NCI-H510A (cell line): ENCODE measurements at places on chromosomes 5 and 9.

GRCh38 chr5:153516504-153517240 lies 26.2 kb downstream of the GRIA1 start:
- DNase-seq = no peak

DNA sequence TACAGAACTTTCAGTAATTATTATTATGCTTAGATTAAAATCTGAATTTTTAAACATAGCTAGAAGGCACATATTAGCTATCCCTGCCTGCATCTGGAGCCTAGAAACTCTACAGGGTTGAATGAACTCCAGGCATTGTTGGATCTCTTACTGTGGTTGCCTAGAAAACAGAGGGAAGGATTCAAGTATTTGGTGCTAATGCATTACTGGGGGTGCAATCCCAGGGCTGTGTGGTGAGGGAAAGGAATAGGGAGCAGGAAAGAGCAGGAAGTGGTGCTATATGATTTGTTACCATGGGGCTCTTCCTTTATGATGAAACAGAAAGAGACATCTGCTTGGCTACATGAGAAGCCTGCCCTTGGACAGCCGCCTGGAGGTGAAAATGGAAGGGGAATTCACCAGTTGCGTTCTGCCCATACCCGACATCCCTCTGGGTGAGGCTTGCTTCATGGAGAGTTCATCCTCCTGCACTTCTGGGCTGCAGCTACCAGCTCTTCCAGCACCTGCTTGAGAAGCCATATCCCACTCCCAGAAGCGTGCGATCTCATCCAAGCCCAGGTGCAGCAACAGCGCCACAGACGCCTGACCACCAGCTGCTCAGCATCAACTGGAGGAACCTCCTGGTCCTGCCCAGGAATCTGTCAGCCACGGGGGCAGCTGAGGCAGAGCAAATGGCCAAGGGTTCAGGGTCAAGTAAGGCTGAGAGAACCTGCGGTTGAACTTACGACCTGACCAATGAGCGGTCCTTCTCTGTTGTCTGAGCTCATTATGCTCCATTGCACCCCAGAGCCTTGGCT lies 362.8 kb downstream of the SEMA5A start:
- DNase-seq = no peak

- DNase-seq = no peak
Observed at GRCh38 chr5:74954919-74955318, 88.7 kb upstream of the FAM169A start.

DNA sequence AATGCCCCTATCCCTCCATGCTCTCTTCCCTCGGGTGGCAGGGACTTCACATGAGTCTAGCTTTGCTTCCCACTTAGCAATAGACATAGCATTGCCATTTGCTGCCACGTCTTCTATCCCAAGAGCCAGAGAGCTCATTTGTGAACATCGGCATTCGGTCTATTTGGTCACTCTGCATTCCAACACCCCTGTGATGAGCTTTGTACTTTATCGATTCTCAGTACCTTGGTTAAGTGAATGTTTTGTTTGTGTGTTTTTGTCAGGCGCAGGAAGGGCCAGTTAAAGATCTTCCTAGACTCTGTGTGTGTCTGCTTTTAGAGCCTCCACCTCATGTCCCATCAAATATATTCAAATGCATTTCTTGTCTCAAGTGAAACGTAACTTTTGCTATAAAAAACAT lies 141.7 kb downstream of the TARS1 start:
- DNase-seq = no peak

- DNase-seq = no peak
Observed at GRCh38 chr9:97990259-97990658, 7.1 kb downstream of the ANP32B start.

GRCh38 chr5:15752663-15753285 lies 252.8 kb downstream of the FBXL7 start:
- no peak for DNase-seq

DNA sequence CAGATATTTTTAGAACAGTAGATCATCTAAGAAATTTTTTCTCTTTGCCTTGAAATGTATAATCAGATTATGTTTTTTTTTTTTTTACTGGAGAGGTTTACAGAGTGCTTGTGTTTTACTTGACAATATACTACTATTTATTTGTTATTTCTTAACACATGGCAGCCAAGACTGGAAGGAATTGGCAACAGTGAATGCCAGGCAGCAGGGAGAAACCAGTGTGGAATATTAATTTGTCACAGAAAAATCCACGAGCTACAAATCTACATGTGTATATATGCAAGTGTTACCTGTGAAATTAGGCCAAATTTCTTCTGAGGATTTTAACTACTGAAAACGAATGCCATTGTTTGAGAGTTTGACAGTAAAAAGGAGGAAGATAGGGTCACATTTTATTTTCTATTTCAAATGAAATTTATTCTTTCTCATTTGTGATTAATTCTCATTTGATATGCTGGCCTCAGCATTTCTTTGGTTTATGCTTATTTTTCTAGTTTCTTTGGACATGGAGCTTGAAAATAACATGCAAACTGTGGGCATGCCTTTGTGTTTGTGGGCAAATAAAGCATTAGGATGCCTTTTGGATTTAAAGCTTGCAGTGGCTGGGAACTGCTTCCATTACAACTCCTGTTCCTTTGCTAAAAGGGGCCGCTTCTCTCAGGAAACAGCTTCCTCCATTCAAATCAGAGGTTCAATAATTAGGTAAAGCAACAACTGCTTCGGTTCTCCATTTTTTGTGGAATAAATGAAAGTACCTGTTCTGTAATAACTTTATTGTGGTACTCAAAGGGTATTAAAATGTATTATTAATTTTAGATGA lies 39.0 kb upstream of the ZFYVE16 start:
- no peak for DNase-seq

DNA sequence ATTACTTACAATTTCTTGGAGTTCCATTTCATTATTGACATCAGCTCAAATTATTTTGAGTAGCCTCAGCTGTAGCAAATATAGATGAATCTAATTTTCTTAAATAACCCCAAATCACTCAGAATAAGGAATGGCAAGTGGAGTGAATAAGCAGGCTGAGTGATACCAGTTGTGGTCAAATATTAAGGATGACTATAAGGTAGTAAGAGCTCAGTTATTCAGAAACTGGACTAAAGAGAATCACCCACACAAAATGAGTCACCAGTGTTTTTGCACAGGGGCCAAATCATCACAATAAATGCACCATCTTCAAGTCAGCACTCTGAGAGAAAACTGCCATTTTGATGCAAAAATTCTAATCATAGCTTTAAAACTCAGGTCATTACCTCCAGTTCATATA lies 128.9 kb upstream of the TARS1 start:
- no peak for DNase-seq

DNA sequence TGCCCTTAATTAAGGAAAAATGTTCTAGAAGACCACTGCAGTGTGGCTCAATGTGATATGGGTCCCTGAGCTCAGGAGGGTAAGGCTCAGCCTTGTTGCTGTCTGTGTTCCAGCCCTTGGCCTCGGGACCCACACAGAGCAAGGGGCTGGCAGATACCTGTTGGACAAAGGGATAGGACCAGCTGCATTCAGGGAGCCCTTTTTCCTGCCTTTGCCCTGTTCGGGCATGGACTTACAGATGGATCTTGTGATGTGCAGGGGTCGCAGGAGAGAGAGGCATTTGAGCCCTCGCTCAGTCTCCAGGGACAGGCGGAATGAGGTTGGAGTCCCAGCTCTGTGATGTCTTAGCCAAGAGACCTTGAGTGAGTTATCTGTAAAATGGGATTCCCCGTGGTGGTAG lies 12.1 kb upstream of the BOD1 start:
- DNase-seq = no peak

GRCh38 chr5:100566382-100567141 lies 31.4 kb downstream of the FAM174A start:
- no peak for DNase-seq
